Hematopoietic multipotent progenitor cell (in vitro differentiated cells): ENCODE measurements at places on chromosomes 5 and 9. TPM values are rescaled to one million over a fixed set of nuclear protein-coding genes. Genes with fewer than 3 reads are reported as not detected.

Gene MYORG
- total RNA-seq = 1.3 TPM

Gene OCLN
- 18.6 TPM for total RNA-seq

Gene SLC6A19
- total RNA-seq = under 0.01 TPM

Gene PKN3
- total RNA-seq = 22.4 TPM

Gene NR4A3
- 5.1 TPM for total RNA-seq

Gene EFNA5
- total RNA-seq = under 0.01 TPM

Gene DBH
- not detected for total RNA-seq

Gene PRUNE2
- 1.3 TPM for total RNA-seq

Gene TTC16
- under 0.01 TPM for total RNA-seq

Gene FOXD4
- total RNA-seq = 0.27 TPM

Gene SLC25A25
- 14.8 TPM for total RNA-seq

Gene GARIN3
- not detected for total RNA-seq
